ENCODE measurements at places on chromosomes 13 and 19.

DNA sequence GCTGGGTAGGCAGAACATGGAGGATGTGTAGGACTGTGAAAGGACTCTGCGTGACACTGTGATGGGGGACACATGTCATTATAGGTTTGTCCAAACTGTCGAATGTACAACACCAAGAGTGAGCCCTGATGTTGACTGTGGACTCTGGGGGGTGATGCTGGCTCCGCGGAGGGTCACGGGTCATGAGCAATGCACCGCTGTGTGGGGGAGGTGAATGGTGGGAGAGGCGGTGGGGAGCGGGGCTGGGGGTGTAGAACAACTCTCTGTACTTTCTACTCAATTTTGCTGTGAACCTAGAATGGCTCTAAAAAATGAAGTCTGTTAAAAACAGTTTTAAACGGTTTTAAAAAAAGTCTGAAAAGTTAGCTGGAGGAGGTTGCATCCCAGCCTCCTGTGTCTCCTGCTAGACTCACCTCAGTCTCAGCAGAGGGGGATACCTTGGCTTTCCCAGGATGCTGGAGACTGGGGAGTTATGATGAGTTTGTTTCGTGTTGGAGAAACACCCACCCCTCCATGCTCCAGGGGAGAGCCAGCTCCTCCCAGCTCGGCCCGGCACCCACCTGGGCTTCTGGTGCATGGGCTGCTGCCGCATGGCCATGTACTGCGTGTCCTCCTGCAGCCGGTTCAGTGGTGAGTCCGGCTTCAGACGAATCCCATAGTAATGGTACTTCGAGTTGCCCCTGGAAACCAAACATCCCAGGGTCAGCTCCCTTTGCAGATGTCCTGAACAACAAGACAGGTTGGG lies 34.7 kb upstream of the RANBP3 start:
- no peak for DNase-seq

- no peak for DNase-seq
Measured at GRCh38 chr19:42086770-42087550, 11.0 kb downstream of the ZNF574 start.

DNA sequence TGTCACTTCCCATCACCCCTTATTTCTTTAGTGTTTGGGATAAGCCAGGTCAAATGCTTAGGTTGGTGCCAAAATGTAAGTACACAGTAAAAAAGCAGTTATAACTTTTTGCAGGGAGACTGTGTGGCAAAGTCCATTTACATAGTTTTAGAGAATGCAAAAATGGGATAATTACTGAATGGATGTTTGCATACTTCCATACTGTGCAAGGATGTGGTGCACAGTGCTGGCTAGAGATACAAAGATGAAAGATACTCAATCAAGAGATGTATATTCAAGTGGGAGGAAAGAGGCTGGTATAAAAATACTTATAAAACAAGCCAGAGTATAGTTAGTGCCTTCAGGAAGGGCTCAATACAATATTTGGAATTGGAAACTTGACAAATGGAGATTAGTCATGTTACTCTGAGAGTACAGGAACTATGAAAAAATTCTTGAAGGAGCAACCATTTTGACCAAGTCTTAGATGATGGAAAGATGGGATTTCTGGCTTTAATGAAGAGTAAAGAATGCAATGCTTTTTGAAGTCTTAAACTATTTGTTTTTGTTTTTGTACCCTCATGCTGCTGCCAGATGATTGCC lies 8.0 kb downstream of the PDS5B start:
- DNase-seq = no peak

GRCh38 chr19:33821871-33822270 lies 25.2 kb downstream of the KCTD15 start:
- no peak for DNase-seq

DNA sequence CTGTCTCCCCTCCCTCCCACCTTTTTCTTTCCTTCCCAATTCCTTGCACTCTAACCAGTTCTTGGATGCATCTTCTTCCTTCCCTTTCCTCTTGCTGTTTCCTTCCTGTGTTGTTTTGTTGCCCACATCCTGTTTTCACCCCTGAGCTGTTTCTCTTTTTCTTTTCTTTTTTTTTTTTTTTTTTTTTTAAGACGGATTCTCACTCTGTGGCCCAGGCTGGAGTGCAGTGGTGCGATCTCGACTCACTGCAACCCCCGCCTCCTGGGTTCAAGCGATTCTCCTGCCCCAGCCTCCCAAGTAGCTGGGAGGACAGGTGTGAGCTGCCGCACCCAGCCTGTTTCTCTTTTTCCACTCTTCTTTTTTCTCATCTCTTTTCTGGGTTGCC lies 6.9 kb downstream of the MYADM start:
- DNase-seq = no peak

GRCh38 chr19:18424890-18425514 lies 5.8 kb downstream of the SSBP4 start:
- DNase-seq = no peak

DNA sequence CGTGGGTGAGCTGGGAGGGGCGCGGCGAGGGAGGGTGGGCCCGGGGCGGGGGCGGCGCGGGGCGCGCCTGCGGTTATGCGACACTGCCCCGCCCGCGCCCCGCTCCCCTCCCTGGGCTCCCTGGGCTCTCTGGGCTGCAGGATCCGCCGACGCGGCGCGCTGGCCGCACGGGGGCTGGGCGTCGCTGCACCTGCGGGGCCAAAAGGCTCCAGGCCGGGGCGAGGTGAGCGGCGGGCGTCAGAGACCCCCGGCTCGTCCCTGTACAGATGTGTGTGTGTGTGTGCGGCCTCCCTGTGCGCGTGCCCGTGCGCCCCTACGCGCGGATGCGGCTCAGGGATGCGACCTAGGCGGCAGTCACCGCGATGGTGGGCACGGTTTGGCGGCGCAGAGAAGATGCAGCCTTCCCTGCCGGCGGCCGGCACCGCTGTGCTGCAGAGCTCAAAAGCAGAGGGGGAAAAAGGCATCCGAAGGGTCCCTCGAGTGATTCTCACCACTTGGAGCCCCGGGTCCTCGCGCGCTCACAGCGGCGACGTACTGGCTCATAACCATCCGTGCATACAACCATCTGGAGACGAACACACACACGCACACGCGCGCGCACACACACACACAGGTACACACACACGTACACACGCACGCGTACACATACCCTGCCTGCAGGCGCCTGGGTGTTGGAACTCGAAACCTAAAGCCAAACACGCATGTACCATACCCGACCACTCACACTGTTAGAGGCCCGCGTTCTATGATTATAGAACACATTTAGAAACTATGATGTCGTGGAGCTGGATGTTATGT lies 709 bp downstream of the ATP8A2 start:
- DNase-seq = no peak

DNA sequence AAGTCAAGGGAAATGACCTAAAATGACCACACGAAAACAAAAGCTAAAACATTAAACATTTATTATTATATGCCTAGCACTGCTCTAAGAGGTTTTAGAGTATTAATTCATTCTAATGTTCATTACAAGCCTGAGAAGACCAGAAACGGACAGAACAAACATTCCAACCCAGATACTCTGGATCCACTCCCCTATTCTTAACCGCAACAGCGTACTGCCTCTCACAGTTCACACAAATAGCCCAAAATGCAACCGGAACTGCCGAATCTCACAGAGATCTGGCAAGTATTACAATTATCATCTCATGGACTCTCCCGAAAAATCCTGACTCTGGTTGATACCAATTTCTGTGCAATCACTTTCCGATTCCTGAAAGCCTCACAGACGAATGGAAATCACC lies 1.4 kb downstream of the ZNF780B start:
- DNase-seq = no peak

- DNase-seq = no peak
Measured at GRCh38 chr19:6967967-6968366, 53.3 kb downstream of the MBD3L2B start.

DNA sequence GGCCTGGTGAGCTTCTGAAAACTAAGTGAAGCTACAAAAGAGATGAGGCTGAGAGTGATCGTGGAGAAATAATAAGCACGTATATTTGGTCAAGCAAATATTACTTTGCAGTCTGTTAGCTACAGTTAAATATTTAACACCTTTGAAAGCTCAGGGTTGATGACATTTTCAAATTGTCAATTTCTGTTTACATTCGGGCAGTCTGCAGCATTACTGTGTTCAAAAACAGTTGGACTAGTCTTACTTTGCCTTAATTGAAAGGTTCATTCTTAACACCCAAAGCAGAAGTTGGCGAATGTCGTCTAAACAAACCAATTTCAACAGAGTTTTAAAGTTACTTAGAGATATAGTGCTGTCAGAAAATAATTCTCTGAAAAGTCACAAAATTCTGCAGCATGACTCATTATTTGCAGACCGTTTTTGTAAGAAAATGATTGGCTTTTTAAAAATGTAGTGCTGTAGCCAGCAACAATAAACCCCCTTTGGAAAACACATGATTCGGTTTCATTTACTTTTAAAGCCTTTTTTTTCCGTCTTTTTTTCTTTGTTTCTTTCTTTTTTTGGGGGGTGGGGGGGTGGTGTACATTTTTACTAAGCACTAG lies 549.0 kb downstream of the GPC6 start:
- DNase-seq = no peak

GRCh38 chr13:99955747-99956472 lies 15.7 kb downstream of the ZIC5 start:
- DNase-seq = no peak

- DNase-seq = no peak
Measured at GRCh38 chr13:27631665-27632064, 10.0 kb downstream of the POLR1D start.

DNA sequence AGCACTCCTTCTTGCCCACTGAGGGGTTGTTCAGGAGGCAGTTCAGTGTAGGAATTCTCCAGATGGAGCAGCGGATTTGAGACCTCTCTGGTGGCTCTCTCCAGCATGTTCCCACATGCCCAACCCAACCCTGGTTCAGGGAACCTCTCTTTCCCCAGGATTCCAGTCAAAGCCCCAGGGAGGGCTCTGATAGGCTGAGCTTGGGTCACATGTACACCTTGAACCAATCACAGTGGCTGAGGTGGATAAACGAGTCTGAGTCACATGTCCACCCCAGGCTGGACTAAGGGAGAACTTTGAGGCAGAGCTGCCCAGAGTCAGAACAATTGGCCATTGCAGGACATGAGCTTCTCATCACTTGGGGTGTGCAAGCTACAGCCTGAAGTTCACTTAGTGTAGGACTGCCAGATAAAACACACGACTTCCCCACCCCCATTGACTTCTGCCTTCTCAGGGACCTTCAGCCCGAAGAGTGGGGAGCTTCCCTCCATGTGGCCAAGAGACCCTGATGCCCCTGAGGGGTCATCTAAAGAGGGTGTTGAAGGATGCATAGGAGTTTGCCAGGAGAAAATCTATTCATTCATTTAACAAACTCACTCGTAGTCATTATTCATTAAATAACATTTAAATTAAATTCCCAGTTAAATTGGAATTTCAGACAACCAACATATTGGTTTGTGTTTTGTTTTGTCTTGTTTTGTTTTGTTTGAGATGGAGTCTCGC lies 4.0 kb upstream of the MAST3 start:
- no peak for DNase-seq

DNA sequence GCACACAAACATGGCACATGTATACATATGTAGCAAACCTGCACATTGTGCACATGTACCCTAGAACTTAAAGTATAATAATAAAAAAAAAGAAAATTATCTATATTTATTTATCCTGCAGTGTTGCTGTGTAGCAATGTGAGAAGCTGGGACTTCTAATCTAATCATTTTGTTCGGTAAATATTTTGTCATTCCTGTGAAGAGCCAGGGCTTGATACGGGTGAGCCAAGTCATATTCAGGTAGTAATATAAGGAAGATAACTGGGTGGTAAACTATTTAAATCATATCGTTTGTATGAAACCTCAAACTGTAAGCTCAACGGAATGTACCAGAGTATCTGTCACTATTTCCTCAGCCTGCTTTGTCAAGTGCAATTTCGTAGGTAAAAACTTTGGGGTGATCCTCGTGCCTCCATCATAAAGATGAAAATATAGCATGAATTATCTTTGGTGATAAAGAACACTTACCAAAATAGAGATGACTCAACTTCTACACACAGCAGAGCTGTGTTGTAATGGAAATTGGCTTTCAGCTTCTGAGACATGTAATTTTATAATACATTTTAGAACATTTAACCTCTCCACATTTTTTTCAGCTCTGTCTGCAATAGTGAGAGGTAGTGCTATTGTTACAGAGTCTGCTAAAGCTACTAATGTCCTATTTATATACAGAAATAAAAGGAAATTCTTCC lies 92.9 kb downstream of the PCDH9 start:
- DNase-seq = no peak

DNA sequence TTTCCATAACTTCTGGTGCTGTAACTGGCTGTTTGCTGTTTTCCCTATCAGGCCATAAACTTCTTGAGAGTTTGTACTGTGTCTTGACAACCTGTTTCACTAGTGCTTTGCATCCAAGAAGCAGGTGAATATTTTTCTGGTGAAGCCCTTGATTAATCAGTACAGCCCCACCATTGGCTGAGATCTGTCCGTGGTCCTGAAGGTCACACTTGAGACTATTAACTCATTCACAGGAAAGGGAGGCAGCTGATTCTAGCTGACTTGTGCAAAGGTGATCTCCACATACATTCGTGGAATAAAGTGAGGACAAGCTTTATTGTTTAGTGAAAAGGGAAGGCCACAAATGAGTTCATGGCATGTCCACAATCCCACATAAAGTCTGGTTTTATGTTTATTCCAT lies 61.4 kb upstream of the ZNF835 start:
- DNase-seq = no peak

GRCh38 chr13:58376349-58376748 lies 744.8 kb downstream of the PCDH17 start:
- no peak for DNase-seq

DNA sequence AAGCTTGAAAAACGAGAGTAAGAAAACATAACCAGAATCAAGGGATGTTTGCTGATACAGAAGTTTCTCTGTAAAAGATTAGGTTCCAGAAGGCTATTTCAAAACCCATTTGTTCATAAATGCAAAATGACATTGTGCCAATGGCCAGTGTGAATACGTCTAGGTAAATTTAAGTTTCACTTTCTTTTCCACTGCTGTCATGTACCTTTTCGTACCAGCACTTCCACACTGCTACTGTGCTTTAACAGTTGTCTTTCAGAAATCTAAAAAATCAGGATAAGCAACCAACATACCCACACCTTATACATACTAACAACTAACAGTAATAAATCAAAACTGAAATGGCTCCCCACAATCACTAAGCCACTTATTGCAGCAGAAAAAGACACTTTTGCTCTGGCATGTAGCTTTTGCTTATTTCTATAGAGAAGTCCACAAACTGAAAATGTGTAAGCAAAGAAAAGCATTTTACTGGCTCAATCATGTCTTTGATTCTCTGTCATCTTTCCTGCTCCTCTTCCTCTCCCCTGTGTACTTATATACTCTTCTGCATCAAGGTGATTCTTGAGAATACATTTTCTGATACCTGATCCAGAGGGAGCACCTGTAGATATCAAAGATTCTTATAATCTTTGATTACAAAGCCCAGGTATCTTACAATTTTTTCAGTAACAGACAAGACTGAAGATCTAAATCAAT lies 34.3 kb downstream of the ELF1 start:
- no peak for DNase-seq

DNA sequence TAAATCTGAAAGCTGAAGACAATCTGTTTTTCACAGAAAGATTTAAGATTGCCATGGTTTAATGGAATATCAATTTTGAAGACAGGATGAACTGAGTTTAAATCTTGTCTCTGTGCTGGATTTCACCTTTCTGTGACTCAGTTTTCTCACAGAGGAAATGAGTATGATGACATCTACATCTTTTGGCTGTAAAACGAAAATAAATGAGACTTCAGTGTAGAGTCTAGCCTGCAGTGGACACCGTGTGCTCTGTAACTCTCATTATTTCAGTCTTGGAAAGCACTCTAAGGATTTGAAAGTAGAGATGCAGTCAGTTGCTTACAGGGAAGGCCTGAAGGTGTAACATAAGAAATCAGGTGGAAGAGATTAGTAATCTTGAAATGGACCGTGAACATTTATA lies 150.4 kb downstream of the NALCN start:
- no peak for DNase-seq

Measured in NCI-H1436 treated with DMSO at 0.1 percent for 48 hours (cell line).